ENCODE measurements at places on chromosomes 12 and 14.

GRCh38 chr12:75205558-75205957 lies 4.1 kb downstream of the KCNC2 start:
- no peak for DNase-seq

DNA sequence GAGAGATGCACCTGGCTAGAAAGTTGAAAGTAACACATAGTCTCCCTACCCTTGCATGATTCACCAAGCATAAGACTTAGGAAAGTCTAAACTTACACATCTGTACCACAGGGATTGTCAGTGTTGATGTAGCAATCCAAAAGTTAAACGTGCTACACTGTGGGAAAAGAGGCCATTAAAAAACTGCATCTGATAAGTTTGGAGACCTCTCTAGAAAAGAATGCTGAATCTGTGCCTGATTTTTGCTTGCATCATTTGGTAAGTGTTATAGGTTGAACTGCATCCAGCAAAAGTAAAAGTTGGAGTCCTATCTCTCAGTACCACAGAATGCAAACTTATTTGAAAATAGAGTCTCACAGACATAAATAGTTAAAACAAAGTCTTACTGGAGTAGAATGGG lies 126.6 kb downstream of the SLC6A15 start:
- DNase-seq = no peak

DNA sequence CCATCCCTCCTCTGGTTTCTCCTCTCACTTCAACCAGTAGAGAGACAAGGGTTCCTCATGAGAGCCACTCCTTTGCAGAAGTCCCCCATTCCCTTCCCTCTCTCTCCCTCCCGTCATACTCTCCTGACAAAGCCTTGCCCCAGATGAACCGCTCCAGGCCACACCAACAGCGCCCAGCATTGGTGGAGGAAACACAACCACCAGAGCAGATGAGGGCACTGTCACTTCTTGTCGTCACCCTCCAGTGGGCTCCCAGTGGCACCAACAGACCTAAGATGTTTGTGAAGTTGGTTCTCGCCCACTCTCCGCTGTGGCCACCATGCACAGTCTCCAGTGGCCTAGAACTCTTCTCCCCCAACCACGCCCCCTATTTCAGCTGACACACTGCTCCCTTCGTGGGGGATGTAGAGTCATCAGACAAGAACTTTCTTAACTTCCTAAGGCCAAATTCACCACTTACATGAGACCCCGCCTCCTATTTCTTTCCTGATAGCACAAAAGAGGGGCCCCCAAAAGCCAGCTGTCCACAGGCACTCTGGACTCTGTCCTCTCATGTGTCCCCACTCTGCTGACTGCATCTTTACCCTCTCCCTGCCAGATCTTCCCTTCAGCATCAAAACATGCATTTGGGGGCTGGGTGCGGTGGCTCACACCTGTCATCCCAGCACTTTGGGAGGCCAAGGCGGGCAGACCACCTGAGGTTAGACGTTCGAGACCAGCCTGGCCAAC lies 29.2 kb upstream of the PLEKHG6 start:
- DNase-seq = no peak

- DNase-seq = no peak
These were observed 54.9 kb downstream of the SMUG1 start for GRCh38 chr12:54133772-54134375.

- DNase-seq = no peak
These were observed 9.2 kb downstream of the DNAH10 start for GRCh38 chr12:123771261-123771660.

- no peak for DNase-seq
These were observed 1.2 kb upstream of the GAPDH start for GRCh38 chr12:6532927-6533652.

DNA sequence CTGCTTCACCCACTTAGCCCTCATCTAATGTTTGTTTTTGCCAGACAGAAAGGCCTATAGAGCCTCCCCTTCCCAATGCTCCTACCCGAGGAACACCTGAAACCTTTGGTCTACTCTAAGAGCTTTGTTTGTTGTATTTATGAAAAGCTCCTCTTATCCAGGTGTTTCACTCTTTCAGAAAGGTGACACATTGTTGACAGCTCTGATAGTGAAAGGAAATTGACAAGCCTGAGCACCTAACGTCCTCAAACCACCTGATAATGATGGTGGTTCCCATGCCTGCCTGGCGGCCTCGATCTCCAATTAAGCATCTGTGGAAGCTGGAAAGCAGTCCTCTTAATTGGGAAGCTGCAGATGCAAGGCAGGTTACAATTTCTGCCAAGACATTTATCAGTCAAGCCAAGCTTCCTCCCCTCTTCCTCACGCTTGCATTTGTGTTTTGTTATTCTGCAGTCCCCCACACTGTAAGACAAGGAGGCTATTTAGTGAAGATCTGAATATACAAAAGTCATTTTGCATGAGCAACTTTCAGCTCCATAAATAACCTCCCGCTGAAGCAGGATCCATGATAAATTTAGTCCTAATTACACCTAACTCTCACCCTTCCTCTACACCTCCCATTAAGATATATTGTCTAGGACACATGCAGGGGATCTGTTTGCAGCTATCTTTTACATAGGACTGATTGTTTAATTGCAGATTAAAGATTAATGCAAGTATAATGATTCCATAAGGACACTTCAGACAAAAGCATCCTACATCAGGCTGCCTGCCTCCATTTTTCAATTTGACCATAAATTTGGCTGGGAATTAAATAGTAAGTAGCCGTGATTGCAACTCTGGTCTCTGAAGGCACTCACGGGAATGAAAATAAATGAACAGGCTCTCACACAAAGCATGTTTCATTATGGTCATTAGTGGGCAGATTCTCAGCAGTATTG lies 288.6 kb downstream of the PDZRN4 start:
- DNase-seq = no peak

GRCh38 chr12:9992296-9992695 lies 6.6 kb downstream of the CLEC1B start:
- DNase-seq = no peak

- DNase-seq = no peak
These were observed 177.4 kb downstream of the DICER1 start for GRCh38 chr14:94979891-94980290.

GRCh38 chr12:23002381-23002780 lies 377.4 kb downstream of the ETNK1 start:
- DNase-seq = no peak

GRCh38 chr12:110599334-110599733 lies 14.6 kb upstream of the TCTN1 start:
- no peak for DNase-seq

- DNase-seq = no peak
These were observed 13.9 kb upstream of the CLEC4E start for GRCh38 chr12:8554451-8555195.

Data from activated naive CD4-positive, alpha-beta T cell treated with anti-CD3 and anti-CD28 coated beads, Interleukin-2, amount 50 U/mL, for 72 hours (primary cell).